Cerebellar nuclear complex (tissue), 1 donor: ENCODE measurements at places on chromosomes 3 and 15.
A peak's percentile ranks its signal among the peaks of the same experiment; 100 is the strongest.

- no peak for DNase-seq
Observed at GRCh38 chr3:135911110-135911509, 54.4 kb upstream of the PPP2R3A start.

DNA sequence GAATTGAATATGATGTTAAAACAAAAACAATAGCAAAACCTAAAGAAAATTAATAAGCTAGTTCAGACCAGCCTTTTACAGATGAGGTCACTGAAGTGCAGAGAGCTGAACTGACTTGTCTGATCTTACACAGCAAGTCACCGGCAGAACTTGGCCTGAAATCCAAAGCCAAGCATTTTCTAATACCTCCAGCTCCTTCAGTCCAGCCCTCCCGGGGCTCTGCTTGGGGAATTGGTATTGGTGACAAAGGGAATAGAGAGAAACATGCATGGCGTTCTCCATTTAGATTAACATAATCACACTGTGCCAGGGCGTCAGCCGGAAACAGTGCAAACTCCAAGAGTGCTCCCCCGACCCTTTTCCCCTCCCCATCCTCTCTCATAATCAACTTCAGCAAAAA is 14.1 kb upstream of the ZSCAN2 start:
- DNase-seq: no peak

- DNase-seq: no peak
Observed at GRCh38 chr15:57609805-57610529, 18.3 kb downstream of the MYZAP start.

DNA sequence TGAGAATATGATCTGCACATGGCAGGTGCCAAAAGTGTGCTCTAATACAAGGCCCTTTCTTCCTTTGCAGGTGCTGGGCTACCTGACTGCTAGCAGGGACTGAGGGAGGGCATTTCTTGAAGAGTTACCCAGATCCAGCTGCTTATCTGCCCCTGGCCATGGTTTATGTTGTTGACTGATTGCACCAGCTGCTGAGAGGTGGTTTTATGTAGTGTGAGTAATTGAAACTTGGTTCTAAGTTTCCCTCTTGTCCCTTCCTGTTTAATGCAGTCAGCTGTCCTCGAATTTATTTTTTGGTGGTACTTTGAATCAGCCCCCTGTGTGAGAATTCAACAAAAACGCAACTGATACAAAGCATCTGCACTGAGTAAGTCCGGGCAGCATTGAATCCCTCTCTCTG is 288.3 kb upstream of the C2CD4B start:
- no peak for DNase-seq

DNA sequence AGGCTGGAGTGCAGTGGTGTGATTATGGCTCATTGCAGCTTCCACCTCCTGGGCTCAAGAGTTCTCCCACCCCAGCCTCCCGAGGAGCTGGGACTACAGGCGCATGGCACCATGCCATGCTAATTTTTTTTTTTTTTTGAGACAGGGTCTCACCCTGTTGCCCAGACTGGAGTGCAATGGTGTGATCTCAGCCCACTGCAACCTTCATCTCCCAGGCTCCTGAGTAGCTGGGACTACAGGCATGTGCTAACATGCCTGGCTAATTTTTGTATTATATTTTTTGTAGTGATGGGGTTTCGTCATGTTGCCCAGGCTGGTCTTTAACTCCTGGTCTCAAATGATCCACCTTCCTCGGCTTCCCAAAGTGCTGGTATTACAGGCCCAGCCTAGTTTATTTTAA is 4.0 kb downstream of the TEX9 start:
- DNase-seq: no peak

- DNase-seq: no peak
Observed at GRCh38 chr3:69126999-69127398, 4.6 kb upstream of the LMOD3 start.

DNA sequence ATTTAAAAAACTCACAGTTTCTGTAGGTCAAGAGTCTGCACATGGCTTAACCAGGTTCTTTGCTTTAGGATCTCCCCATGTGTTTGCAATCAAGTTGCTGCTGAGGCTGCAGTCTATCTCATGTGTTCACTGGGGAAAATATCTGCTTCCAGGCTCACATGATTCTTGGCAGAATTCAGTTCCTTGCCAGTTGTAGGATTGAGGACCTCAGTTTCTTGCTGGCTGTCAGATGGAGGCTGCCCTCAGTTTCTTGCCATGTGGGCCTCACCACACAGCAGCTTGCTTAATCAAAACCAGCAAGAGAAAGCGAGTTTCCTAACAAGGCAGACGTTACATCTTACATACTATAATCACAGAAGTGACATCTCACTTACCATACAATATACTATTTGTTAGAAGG is 10.0 kb upstream of the TBC1D5 start:
- DNase-seq: no peak

GRCh38 chr3:10763248-10763620 is 52.8 kb upstream of the SLC6A11 start:
- no peak for DNase-seq

GRCh38 chr3:193053046-193053435 is 135.4 kb upstream of the MB21D2 start:
- DNase-seq: no peak

DNA sequence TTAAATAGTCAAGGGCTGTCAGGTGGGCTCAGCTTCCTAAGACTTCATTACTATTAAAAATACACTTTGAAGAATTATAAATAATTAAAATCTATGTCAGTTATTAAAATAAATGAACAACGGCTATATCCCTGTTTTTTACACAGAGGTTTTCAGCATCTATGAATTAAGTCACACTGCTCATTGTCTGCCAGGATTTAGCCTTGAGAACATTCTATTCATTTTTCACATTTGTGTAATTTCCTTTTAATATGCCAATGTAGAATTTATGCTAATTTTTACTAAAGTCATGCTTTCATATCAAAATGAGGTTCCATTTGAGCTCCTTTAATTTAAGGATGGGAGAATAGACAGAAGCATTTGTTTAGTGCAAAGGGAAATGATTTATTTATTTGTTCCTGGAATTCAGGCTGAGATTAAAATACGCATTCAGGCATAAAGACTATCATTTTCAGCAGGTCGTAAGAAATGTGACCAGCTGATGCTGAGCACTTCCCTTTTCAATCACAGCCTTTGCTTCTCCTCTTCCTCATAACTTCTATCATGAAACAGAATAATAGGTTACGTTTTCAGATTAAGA is 345.1 kb downstream of the MFSD1 start:
- DNase-seq: no peak

- no peak for DNase-seq
Observed at GRCh38 chr3:37053337-37053736, 60.0 kb downstream of the MLH1 start.

DNA sequence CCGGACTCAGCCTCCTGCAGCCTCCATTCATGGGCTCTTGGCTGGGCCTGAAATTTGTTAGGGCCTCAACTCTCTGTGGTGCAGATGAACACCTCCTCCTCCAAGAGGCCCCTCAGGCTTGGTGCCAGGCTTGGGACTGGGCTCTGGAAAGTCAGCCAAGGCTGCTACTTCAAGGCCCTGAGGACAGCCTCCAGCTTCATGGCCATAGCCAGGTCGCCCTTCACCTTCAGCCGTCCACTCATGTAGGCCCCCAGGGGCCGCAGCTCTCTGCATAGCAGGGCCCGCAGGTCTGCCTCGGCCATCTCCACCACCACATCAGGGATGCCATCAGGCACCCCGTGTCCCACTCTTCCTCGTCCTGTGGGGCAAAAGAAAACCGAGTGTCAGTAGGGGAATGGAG is 8.3 kb downstream of the STOML1 start:
- DNase-seq: no peak

DNA sequence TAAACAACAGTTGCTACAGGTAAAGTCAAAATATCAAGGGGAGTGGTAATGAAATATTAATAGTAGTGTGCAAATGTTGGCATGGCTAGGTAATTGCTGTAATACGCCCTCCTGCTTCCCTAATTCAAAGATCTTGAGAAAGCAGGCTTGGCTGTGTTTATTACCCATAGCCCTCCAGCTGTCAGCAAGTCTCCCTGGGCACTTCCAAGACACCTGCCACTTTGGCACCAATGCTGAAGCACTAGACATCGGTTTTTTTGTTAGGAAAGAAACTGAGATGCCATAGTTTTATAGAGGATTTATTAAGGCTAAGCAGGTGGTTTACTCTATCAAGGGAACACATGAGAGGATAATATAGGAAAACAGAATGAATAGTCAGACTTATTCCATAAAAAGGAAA is 64.4 kb downstream of the P2RY1 start:
- no peak for DNase-seq

- no peak for DNase-seq
Observed at GRCh38 chr3:184474897-184475296, 86.7 kb upstream of the EPHB3 start.

DNA sequence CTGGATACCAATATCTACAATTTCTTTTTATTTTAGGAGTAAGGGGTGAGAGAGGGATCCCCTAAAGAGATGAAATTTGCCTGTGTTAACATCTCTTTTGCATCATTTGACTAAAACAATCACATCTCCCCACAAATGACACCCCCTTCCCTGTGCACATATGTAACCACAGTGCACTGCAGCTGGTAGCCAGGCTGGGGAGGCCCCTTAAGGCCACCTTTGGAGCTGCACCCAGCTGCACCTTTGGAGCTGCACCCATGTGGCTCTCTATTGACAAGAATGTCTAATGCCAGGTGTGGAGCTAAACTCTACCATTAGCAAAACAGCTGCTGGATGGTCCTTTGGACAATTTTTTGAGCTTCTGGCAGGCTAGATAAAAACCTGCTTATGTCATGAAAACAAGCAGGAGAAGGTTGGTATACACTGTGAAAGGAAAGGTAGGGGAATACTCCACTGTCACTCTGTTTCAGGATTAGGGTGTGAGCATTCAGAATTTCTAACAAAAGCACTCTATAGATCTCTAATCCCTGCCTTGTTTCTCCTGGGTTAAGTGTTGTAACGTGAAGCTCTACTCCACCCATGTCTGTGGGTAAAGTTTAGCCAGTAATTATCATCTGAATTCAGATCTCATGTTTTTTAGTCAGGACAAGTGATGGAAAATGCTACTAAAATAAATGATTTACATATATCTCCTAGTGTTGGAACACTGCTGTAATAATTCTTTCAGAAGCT is 52.1 kb downstream of the TFG start:
- no peak for DNase-seq

DNA sequence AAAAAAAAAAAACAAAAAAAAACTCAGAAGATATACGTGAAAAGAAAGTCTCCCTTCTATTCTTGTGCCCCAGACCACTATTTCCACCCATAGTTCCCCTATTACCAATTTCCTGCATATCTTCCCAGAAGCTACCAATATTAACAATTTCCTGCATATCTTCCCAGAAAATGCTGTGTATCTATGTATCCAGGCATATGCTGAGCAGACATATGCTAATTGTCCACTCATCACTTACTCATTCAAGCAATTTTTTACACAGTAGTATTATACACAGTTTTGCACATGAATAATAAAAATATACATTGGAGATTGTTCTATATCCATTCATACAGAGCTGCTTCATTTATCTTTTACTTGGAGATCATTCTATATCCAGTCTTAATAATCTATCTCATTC is 12.6 kb upstream of the SLMAP start:
- DNase-seq: no peak

DNA sequence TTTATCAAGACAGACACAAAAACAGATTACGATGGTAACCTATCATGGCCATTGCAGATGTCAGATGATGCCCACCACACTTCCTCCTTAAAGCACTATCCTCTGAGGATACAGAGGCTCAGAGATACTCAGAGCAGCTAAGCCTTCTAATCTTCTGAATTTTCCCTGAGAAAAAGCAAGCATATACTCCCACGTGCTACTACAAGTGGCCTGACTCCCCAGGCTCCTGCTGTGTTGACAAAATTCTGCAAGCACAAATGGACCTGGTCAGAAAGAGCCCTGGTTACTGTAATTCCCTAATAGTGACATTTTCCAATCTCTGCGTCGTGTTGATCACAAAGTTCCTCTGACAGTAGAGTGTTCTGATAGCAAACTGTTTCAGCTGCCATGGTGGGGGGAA is 207.1 kb downstream of the KCNMB2 start:
- no peak for DNase-seq

- DNase-seq: no peak
Observed at GRCh38 chr15:46496491-46497115, 861.8 kb downstream of the SQOR start.

GRCh38 chr15:20367093-20367492 is 174.5 kb downstream of the GOLGA6L6 start:
- no peak for DNase-seq

GRCh38 chr3:55541016-55541415 is 53.9 kb upstream of the WNT5A start:
- no peak for DNase-seq

DNA sequence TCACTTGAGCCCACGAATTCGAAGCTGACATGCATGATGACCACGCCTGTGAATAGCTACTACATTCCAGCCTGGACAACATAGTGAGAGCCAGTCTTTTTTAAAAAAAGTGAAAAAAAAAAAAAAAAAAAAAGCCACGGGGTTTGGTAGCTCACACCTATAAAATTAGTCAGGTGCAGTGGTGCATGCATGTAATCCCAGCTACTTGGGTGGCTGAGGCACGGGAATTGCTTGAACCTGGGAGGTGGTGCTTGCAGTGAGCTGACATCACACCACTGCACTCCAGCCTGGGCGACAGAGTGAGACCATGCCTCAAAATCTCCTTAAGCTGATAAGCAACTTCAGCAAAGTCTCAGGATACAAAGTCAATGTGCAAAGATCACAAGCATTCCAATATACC is 44.4 kb downstream of the CSNK1G1 start:
- DNase-seq: no peak

GRCh38 chr3:179321668-179322285 is 1.1 kb upstream of the ZNF639 start:
- DNase-seq: no peak

DNA sequence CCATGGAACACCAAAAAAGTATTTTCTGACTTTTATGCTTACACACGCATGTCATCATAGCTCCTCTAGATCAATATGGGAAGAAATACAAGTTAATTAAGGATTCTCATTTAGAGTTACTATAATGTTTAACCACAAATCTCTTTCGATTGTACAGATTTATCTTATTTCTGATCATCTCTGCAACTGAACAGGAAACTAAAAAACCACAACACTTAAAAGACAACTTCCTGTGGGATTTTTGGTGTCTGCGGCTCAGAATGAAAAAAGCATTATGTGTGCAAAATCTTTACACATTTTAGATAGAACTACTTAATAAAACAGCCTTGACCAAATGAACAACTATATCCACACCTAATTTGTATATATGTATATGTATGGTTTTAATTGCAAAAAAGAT is 3.0 kb upstream of the TJP1 start:
- no peak for DNase-seq

- peak; percentile 57 for DNase-seq
Observed at GRCh38 chr3:135229018-135229495, 434.0 kb downstream of the EPHB1 start.
